Sciatic nerve (tissue), 2 donors: ENCODE measurements at places on chromosomes 7 and 10.

DNA sequence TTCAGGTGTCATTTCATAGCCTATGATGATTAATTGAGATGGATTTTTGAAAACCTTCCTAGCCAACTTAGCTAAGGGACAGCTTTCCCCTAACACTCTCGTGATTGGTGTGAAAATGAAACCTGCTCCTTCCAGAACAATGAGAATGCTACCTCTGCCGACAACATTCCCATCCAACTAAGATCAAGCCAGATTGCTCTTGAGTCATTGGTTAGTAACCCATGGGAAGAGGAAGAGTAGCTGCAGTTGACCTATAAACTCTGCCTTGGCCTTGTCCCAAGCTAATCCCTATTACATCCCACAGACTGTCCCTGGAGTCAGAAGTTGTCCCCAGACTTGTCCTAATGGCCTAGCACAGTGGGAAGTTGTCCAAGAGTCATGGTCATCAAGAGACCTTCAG lies 80.5 kb upstream of the SVIL start:
- DNase-seq, result no peak

- DNase-seq, result peak; percentile 59
These were observed 87.4 kb downstream of the INPP5A start for GRCh38 chr10:132624847-132625471.

DNA sequence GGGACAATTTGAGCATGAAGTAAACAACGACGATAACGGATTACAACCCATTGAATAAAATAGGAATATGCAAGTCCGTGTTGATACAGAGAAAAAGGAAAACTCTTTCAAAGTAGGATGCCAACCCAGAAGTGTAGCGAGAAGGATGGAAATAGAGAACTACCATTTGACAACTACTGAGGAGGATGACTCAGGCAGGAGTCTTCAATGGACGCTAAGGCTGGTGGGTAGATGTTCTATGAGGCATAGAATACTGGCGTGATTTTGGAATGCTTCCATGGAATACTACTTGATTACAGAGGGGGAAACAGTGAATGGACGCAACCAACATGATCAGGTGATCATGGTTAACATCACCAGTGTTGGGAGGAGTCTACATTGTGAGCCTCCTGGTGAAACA lies 828 bp upstream of the CFAP70 start:
- no peak for DNase-seq

DNA sequence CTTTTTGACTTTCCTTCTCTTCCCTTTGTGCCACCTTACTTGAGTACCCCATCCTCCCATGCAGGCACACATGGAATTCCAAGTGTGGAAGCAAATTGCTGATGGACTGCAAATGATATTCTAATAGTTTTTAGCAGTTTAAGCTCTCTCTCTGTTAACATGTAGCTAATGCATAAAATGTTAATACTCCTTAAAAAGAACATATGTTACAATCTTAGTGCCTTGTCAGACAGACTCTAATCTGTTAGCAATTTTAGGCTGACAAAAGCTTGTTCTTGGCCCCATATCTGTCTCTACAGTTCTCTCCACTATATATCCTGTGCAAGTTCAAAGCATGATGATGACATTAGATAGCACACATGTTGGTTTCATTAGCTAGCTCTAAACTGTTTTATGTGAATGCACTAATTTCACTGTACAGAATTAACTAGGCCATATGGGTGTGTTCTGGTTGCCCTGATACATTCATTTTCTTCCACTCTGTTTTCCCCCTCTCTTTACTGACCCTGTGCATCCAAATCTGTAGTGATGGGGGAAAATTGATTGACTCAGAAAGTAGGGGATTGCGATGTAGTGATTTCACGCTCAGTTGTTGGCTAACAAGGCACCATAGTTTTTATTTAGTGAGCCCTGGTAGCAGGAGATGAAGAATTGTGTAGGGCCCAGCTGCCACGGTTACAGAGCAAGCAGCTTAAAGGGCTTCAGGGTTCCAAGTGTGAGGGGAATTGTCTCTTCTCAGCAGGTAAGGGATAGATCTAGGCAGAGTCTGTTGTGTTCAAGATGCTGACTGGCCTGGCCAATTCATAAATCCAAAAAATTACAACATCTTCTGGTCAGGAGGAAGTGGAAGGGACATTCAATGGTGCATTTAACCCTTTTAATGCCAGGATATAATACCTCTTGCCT lies 114.6 kb upstream of the FZD1 start:
- no peak for DNase-seq

DNA sequence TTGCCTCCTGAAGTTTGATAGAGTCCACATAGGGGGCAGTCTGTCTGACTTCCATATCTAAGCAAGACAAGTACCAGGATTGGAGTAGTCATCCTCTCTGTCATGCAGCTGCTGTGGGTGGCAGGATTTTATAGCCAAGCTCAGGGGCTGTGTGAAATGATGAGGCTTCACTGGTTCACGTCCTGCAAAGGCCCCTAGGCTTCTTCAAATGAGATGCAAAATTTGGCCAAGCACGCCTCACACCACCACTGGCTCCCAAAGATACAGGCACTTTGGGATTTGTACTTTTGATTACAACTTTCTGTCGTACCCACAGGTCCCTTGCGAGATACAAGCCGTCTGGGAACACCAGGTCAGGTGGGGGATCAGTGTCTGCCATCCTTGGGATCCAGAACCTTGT lies 67.1 kb downstream of the WDFY4 start:
- no peak for DNase-seq

DNA sequence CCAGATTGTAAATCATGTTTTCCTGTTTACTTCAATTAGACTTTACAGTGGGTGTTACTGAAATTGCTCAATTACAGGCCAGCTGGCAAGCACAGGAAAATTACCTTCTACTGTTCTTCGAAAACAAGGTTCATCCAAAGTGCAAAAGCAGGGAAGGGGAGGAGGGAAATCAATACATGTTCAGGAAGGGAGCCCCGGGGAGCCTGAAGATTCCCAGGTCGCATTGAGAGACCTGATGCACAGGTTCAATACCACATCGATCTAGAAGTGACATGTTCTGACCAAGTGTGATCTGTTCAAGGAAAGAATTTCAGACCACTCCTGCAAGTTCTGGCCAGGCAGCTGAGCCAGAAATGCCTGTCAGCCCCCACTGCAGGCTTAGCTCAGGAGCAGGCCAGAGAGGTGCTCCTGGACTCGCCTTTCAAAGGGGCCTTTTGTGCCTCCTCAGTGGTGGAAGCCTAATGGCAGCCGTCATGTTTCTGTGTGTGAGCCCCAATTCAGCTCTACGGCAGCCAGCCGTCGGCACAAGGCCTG lies 35.9 kb downstream of the FAM53B start:
- DNase-seq, result no peak

- no peak for DNase-seq
These were observed 73.4 kb upstream of the CARD11 start for GRCh38 chr7:3117081-3117480.

- DNase-seq, result no peak
These were observed 172.8 kb downstream of the TAX1BP1 start for GRCh38 chr7:27912751-27913150.

GRCh38 chr10:7157091-7157490 lies 253.7 kb downstream of the SFMBT2 start:
- no peak for DNase-seq
